ENCODE measurements at places on chromosomes 5 and 9. TPM values are rescaled to one million over a fixed set of nuclear protein-coding genes. Genes with fewer than 3 reads are reported as not detected.

The KCNV2 gene
- total RNA-seq = not detected

The CDKN2B-AS1 gene
- 1.0 TPM for total RNA-seq

The MZB1 gene
- total RNA-seq = 3.3 TPM

The RNF208 gene
- 11.2 TPM for total RNA-seq

The IRX2 gene
- total RNA-seq = 3.1 TPM

The HDAC3 gene
- 48.2 TPM for total RNA-seq

Measured in esophagus mucosa (tissue), 1 donor.